Brain microvascular endothelial cell (primary cell): ENCODE measurements at places on chromosomes 12 and 14.
A peak's percentile ranks its signal among the peaks of the same experiment; 100 is the strongest.

- peak; percentile 66 for DNase-seq
Observed at GRCh38 chr14:32986791-32987540, 48.3 kb downstream of the NPAS3 start.

DNA sequence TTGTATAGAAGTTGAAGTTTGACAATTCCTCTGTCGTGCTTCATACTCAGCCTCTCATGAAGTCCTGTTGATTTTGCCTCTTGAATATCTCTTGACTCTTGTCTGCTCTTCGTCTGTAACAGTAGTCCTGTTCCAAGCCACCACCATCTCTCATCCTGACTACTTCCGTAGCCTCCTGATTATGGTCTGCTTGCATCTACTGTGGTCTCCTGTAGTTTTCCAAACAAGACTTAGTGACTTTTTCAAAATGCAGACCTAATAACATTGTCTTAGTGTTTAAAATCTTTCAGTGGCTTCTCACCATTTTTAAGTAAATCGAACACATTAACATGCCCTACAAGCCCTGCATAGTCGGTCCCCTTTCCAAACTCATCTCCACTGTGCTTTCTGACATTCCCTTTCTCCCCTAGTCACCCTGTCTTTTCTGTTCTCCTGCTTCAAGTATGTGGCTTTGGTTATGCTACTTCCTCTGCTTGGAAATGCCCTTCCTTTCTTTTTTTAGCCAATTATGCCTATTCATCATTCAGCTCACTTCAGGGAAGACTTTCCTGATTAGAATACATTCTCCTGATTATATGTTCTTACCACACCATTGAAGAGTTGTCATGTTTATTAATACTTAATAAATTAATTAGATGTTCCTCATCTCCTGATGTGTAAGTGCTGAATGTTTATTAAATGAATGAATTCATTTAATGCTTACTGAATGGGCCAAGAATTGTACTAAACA, 2.0 kb downstream of the SCYL2 start:
- no peak for DNase-seq

DNA sequence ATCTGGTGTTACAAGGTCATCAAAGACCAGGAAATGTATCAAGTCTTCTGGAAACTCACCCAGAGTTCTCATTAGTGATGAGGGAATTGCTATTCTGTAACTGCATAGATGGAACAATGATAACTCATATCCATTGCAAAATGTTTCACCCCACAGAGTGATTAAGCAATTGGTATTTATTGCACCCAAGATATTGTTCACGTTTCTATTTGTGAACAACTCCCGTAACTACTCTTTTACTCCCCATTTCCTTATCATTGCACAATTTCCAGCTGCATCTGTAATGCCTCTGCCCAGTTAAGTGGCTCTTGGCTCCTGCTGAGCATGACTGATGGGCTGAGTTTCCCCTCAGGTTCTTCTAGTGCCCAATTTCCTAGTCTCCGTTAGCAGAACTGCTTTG, 108.7 kb upstream of the PRICKLE1 start:
- DNase-seq, result no peak

- DNase-seq, result no peak
Observed at GRCh38 chr14:22416193-22416592, 172.8 kb downstream of the DAD1 start.

DNA sequence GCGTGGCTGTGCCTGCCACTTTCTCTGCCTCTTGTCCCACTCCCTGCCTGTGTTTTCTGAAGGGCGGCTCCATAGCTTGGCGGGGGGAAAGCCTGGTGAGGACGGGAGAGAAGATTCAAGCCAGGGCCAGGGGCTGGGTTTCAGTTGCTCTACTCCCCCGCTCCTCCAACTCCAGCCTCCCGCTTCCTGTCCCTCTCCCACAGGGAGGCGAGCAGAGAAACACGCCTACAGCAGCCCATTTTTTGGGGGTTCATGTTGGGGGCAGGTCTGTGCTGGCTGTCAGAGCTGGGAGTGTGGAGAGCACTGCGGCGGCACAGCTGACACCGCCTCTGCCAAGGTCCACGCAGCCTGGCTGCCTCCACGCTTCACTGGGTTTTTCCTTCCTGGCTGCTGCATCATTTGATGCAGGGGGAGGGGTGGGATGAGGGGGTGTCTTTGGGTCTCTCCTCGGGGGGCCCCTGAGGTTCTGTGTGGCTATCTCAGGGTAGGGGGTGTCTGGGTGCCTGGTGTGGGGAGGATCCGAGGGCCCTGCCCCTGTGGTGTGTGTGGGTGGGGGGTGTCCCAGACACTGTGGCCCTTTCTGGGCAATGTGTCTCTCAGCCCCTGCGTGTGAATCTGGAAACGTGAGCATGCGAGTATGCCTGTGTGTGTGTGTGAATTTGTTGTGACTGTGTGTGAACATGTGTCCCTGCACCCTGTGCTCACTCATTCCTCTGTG, 10.7 kb upstream of the KRT80 start:
- no peak for DNase-seq

GRCh38 chr12:132551641-132552031, 58.7 kb downstream of the LRCOL1 start:
- DNase-seq, result no peak

GRCh38 chr12:68453876-68454275, 121.7 kb upstream of the MDM1 start:
- DNase-seq, result peak; percentile 36

DNA sequence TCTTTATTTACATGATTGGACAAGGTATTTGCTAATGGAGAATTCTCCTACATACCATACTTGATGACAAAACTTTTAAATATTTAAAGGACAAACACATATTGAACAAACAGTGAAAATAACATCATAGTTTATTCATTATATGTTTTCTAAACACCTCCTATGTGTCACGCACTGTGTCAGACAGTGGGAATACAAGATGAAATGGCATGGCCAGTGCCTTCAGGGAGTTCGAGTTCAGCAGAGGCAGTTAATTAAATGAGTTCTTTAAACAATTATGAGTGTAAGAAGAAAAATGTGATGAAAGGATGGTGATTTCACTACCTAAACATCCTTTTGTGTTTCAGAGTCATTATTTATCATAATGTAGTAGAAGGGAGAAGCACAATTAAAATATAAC, 159.8 kb downstream of the KCNH5 start:
- DNase-seq, result no peak

- DNase-seq, result no peak
Observed at GRCh38 chr12:93180566-93180965, 197.2 kb upstream of the NUDT4 start.

DNA sequence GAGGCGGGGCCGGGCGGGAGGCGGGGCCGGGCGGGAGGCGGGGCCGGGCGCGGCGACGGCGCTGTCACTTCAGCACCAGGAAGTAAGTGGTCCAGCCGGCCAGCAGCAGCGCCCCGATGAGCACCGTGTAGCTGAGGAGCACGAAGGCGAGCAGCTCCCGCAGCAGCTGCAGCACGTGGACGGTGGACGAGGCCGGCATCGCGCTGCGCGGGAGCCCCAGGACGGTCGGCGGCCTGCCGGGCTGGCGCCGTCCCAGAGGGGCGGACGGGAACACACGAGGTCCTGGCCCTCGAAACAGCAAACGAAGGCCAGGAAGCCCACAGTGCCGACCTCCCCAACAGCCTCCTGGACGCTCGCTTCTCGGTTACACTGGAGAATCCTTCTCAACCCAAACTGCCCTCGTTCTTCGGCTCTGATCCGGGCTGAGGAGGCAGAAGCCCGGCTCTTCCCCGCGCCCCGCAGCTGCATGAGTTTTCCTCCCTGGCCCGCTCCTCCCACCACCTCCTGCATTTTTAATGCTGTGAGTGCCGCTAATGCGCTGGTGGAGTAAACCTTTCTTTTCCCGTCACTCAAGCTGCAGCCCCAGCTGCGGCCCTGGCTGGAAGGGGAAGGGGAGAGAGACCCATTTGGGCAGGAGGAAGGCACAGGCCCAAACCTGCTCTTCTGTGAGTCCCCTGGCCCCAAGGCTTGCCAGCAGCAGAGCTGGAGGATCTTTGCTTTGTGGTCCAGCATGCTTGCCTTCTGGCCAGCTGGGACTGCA, 694 bp upstream of the DIABLO start:
- DNase-seq, result no peak

- DNase-seq, result peak; percentile 5
Observed at GRCh38 chr12:15001733-15002382, 29.0 kb downstream of the PDE6H start.

- no peak for DNase-seq
Observed at GRCh38 chr14:57060276-57060955, 208.3 kb downstream of the EXOC5 start.

DNA sequence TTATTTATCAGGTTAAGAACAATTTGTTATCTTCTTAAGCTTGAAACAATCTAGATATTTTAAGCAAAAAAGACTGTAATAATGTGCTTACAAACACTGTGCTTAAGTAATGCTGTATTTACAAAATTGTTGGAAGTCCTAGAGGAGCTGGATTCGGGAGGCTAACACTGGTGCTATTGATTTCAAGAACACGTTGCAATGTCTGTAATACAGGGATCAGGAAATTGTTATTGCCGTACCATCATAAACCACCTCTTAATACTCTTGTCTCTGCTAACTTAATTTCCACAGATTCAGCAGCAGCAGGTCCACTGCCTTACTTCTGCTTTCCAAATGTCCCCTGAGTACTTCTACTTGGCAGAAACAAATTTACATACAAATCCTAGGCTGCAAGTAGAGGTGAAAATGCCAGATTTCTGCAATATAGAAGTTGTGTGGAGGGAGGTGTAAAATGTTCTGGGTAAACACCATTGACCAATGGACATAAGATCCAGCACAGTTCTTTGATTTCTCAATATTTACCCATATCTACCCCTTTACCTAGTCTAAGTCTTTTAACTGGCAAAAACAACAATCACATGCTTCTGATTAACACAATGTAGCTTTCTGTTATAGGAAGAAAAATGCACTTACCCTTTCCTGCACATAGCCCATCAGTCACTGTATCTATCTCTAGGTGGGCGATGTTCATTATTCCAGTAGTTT, 663.4 kb downstream of the TMTC2 start:
- no peak for DNase-seq

- no peak for DNase-seq
Observed at GRCh38 chr14:52900731-52901130, 50.1 kb downstream of the FERMT2 start.

- DNase-seq, result peak; percentile 34
Observed at GRCh38 chr12:119060847-119061796, 79.8 kb downstream of the SRRM4 start.

GRCh38 chr12:24952389-24952788, 3.5 kb upstream of the BCAT1 start:
- DNase-seq, result no peak

GRCh38 chr14:103216857-103217256, 93.6 kb downstream of the TNFAIP2 start:
- no peak for DNase-seq

DNA sequence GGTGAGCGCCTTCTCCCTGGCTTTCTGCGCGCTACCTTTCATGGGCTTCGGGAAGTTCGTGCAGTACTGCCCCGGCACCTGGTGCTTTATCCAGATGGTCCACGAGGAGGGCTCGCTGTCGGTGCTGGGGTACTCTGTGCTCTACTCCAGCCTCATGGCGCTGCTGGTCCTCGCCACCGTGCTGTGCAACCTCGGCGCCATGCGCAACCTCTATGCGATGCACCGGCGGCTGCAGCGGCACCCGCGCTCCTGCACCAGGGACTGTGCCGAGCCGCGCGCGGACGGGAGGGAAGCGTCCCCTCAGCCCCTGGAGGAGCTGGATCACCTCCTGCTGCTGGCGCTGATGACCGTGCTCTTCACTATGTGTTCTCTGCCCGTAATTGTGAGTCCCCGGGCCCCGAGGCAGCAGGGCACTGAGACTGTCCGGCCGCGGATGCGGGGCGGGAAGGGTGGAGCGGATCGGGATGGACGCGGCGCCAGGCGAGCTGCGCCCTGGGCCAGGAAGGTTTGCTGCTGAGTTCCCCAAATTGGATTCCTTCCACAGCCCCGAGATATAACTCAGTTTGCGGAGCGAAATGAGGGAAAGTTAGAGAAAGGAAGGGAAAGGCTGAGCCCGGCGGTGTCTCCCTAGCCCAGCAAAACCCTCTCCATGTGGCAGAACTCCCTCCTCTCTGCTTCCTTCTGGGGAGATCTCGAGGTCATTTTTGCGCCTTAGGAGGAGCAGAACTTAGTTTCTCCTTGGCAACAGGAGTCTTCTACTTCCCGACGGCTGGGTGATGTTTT, 972 bp downstream of the PTGDR start:
- DNase-seq, result no peak

DNA sequence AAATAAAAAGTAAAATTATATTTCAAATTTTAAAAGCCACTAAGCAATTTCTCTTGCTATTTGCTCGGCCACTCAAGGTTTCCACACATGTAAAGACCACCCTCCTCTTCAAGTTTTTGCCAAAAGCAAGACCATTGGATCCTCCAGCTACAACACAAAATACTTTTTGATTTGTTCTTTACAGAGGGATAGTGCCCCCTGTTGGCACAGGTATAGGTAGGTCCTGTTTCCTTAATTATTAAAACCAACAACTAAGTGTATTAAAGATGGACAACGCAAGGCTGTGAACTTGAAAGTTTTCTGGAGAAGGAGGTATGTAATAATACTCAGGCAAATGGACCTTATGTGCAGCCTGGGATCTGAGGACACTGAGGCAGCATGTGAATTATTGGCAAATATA, 23.8 kb downstream of the ATP6V1D start:
- no peak for DNase-seq

DNA sequence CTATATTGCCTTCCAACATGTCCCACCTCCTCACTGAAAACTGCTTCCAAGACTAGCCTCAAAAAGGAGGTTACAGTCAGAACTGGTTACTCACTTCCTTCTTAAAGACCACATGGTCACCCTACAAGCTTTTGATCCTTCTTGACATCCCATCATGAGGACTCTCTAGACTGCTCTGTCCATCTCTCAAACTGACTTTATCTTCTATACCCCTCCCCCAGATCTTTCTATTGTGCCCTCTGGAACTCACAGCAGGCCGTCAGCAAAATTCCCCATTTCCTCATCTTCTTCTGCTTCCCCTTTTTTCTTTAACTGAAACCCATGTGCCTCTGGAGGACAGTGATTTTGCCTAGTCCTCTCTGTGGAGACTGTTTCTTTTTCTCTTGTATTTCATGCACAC, 18.1 kb upstream of the IGF1 start:
- DNase-seq, result no peak

DNA sequence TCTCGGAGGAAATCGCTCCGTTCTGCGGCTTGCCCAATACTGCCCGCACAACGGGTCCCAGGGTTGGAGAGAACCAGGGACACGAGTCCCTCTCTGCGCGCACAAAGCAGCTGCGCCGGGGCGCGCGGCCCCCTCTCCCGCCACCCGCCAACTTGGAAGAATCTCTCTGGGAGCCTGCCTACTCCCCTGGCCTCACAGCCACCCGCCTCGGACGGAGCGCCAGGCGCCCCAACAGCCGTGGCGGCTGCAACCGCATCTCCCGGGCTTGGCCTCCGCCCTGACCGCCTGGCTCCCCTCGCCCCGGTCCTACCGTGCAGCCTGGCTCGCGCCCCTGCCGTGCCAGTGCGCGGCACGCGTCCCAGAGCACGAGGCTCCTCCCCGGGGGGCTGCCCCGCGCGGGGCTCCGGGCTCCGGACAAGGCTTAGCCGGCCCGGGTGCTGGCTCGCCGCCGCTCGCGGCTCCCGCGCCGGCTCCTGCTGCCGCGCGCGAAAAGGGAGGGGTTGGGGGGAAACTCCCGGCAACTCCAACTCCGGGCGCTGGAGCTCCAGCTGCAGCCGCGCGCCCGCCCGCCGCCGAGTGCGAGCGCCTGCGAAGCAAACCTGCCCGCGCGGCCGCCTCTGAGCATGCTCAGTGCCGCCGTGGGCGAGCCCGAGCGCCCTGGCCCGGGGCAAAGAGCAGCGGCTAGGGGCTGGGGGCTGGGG, at the start of gene STXBP6:
STXBP6 (minus strand) TSS at position 580 of the 701 bp plus-strand sequence. CDS start 75,329 bp downstream, outside the sequence.
- DNase-seq, result no peak

GRCh38 chr12:49967777-49968250, 4.9 kb upstream of the AQP6 start:
- no peak for DNase-seq

- DNase-seq, result no peak
Observed at GRCh38 chr14:96134508-96134907, 70.1 kb upstream of the BDKRB2 start.

- no peak for DNase-seq
Observed at GRCh38 chr14:101950100-101950499, 14.3 kb upstream of the DYNC1H1 start.
